RPMI7951 (cell line): ENCODE measurements at places on chromosomes 16 and 17. TPM values are rescaled to one million over a fixed set of nuclear protein-coding genes. Genes with fewer than 3 reads are reported as not detected.

GRCh38 chr17:80416940-80417293, 1.9 kb downstream of the ENDOV start:
- no peak for DNase-seq

DNA sequence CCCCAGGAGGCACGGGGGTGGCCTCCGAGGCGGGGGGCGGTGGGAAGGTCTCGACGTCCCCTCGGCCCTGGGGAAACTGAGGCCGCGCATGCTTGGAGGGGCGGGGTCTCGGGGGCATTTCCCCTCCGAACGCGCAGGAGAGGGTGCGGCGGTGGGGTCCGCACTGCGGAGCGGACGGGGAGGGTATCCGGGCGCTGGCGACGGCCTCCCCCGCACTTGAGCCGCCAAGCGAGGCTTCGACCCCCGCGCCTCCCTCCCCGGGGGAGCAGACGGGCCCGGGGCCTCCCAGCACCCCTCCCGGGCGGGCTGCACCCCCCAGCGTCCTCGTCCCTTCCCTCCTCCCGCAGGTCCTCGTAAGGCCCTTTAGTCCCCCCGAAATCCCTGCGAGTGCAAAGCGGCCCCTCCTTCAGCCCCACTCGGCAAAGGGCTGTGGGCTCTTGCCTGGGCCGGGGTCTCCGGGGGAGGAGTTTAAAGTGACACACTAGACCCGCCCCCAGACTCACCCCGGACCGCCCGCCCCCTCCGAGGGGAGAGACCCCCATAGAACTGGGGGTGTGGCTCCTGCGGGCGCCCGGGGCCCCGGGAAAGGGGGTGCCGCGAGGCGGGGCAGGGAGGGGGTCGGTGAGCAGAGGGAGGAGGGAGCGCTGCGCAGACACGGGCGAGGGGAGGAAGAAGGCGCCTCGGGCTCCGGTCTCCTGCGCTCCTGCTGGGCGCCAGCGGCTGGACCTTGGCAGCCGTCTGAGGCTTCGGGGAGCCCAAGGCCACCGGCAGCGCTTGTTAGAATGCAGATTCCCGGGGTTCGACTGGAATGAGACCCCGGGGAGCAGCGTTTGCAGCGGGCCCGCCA, 632 bp downstream of the BAIAP3 start:
- DNase-seq, result no peak

PRSS8 gene
- total RNA-seq, result not detected in 2 replicates

GRCh38 chr17:55407641-55408566, 13.7 kb downstream of the MMD start:
- DNase-seq, result no peak

PKMYT1 gene
- 27.3 and 33.5 TPM in 2 replicates for total RNA-seq

DNA sequence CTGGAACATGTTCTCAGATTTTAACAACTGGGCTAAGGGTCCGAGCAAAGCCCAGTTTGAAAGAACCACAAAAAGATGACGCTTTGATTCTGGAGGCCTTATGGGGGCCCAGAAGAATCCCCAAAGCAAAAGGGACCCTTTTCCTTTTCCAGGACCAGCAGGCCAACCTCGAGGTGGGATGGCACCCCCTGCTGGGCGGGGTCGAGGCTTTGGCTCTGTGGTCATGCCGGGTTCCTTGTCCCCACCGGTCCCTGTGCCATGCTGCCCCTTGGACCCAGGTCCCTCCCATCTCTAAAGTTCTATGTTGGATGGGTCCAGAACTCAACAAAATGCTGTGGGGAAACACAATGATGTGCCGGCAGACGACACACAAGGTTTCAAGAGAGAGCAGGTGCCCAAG, 30.9 kb downstream of the TMEM204 start:
- DNase-seq, result no peak

VAT1L gene
- 53.7 and 62.0 TPM in 2 replicates for total RNA-seq

DNA sequence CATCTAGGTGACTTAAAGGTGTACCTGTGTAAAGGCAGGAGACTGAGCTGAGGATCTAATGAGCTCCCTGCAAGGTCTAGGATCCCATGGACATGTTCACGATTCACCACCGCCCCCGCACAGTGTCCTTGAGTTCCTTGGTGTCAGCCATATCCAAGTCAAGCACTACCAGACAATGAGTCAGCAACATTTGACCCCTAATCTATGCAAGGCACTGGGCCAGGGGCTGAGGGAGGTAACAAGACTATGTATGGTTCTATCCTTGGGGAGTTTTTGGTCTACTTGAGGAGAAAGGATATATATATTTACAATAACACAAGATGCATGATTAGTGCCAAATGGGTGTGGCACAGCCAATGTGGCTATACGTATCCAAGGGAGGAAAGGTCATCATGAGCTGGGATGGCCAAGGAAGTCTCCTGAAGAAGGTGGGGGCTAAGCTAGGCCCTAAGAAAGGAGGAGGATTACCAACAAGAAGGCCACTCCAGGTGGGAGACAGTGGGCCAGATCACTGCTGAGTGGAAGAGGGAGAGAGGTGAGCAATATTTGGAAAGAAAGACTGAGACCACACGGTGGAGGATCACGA, 35.0 kb downstream of the ITGB3 start:
- DNase-seq, result peak; percentile 28

XYLT1 gene
- 3.0 and 4.0 TPM in 2 replicates for total RNA-seq

NACA2 gene
- total RNA-seq, result not detected in 2 replicates

SLC35G6 gene
- total RNA-seq, result not detected in 2 replicates

- no peak for DNase-seq
Observed at GRCh38 chr16:22710326-22710725, 103.6 kb upstream of the HS3ST2 start.

NOG gene
- total RNA-seq, result 0.12 TPM in 1 of 2 replicates, not detected in the other

DNA sequence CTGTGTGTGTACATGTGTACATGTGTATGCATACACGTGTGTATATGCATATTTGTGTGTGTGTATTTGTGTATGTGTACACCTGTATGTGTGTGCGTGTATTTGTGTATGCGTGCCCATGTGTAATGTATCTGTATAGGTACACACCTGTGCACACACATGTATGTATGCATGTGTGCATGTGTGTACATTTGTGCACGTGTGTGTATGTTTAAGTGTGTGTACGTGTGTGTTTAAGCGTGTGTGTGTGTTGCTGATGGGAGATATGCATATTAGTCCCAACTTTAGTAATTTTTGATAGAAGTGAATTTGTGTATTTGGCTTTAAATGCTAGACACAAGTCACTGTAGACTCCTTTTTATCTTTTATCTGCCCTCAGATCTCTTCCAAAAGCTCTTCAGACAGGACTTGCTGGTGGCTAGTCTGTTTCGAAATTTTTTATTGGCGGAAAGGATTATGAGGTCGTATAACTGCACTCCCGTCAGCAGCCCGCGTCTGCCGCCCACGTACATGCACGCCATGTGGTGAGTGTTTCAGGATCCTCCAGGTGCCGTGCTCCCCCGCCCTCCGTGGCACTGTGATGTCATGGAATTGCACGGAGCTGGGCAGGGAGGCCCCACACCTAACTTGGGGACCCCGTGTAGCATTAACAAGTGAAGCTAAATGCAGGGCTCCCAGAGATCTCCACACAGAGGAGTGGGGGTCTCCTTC, 168.8 kb upstream of the CHMP6 start:
- DNase-seq, result no peak

- peak; percentile 75 for DNase-seq
Observed at GRCh38 chr17:69581061-69581961, 166.8 kb downstream of the MAP2K6 start.

CPNE2 gene
- total RNA-seq, result 61.8 and 93.1 TPM in 2 replicates

DNA sequence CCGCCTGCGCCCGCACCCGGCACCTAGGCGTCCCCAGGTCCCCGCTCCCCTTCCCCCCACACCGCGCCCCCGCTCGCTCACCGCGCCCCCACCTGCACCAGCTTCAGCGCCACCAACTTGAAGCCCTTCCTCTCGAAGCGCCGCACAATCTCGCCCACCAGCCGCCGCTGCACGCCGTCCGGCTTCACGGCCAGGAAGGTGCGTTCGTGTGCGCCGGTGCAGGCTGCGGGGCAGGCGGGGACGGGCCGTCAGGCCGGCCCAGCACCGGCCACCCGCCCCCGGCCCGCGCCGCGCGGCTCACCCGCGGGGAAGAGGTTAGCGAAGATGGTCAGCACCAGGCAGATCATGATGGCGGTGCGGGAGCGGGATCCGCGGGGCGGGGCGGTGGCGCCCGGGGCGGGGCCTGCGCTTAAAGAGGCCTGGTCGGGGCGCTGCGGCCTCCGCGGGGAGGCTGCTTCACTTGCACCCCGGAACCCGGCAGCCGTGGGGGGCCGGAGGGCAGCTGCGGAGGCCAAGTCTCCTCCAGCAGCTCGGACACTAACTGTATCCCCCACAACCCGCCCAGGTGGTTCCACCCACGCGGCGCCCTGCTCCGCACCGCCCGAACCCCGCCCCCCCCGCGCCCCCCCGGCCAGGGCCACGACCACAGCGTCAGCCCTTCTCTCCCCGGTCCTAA, at the start of gene NME3:
Gene NME3, minus strand, starts transcription at position 356 of the 676 bp plus-strand sequence. Its CDS starts 9 bp downstream, at position 347.
- peak; percentile 61 for DNase-seq

DNA sequence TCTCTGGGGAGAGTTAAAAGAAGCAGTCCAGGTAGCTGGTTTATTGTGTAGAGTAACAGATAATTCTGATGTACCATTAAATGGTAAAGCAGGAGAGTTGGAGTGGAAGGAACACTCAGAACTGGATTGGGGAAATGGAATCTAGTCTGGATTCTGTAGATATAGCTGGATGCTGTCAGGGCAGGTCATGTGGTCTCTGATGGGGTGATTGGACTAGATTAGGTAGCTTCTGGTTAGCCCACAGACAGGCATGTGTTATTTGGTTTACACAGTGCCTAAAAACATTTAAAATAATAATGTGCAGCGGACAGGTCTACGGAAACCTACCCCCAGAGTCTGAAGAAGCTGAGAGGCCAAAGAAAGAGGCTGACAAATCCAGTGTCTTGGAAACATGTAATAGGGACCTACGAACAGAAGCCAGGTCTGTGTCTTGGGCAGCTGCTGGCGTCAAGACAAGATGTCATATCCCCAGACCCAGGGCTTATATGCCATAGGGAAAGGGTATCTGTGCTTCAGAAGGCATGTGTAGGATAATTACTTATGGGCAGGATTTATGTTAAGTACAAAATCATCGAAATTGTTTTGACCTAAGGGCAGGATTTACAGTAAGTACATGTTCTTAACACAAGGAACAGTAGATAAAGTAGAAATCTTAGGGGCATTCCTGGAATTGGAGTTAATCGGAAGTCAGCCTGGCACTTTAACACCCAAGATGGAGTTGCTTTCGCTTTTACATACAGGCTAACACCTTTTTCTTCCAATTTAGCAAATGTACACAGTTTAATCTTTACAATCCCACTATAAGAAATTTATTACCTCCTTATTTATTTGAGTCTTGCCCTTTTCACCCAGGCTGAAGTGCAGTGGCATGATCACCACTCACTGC, 12.4 kb downstream of the LUC7L3 start:
- DNase-seq, result no peak

- no peak for DNase-seq
Observed at GRCh38 chr17:32152130-32152529, 9.8 kb downstream of the RHOT1 start.

DNA sequence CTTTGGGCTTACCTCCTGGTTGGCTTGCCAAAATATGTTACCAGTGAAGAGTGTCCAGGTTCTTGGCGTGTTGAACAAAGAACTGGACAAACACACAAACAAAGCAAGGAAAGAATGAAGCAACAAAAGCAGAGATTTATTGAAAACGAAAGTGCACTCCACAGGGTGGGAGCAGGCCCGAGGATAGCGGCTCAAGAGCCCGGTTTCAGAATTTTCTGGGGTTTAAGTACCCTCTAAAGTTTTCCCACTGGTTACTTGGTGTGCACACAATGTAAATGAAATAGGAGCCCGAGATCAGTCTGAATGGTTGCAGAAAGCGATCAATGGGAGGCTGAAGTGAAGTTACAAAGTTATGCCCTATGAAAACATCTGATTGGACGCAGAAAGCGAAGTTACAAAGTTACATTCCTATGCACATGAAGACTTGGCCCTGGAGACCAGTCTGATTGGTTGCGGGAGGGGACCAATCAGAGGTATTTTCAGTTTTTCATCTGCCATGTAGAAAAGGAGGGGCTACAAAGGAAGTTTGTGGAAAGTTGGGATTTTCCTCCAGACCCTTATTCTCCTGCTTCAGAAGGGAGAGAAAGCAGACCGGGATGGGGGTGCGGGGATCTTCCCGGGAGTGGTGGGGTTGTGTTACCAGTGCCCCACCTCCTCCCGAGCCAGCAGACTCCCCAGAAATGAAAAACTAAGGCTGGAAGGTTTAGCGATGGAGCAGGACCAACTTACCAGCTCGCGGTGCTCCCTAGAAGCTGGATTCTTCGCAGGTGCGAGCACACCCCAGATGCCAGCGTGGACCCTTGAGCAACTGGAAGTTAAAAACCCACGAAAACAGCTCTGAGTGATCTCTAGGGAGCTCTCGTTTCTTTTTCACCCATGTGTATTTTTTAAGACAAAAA, at the start of gene SLFN12:
Gene SLFN12, minus strand, starts transcription at position 325 of the 899 bp plus-strand sequence. CDS start 9,472 bp downstream, outside the sequence.
- DNase-seq, result peak; percentile 93

- DNase-seq, result peak; percentile 71
Observed at GRCh38 chr17:35022536-35023063, 40.9 kb downstream of the RFFL start.

DNA sequence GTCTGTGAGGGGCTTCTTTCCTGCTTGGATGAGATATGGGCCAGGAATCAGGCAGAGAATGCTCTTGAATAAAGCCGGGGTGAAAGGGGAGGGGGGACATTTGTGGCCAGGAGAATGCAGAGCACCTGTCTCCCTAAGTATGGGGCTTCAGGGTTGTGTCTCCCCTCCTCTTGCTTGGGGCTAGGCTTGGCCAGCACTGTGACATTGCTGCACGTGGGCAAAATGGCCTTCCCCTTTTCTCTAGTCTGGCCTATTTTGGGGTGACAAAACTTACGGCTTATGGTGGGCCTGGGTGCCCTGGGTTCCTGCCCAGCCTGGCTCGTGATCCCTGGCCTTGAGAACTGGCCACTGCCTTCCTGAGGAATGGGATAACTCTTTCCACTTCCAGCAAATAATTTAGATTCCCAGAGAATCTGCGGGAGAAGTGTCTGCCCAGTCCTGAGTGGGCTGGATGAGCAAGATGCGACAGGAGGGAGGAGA, 5.6 kb downstream of the NFE2L1 start:
- no peak for DNase-seq

SLC6A2 gene
- 0.10 TPM in 1 of 2 replicates, not detected in the other for total RNA-seq

SCIMP gene
- total RNA-seq, result not detected in 2 replicates

DNASE1L2 gene
- total RNA-seq, result 0.39 and 0.60 TPM in 2 replicates

- DNase-seq, result no peak
Observed at GRCh38 chr16:27318392-27319256, 4.8 kb downstream of the IL4R start.
